H1 (cell line): ENCODE measurements at places on chromosomes 2 and 18.

DNA sequence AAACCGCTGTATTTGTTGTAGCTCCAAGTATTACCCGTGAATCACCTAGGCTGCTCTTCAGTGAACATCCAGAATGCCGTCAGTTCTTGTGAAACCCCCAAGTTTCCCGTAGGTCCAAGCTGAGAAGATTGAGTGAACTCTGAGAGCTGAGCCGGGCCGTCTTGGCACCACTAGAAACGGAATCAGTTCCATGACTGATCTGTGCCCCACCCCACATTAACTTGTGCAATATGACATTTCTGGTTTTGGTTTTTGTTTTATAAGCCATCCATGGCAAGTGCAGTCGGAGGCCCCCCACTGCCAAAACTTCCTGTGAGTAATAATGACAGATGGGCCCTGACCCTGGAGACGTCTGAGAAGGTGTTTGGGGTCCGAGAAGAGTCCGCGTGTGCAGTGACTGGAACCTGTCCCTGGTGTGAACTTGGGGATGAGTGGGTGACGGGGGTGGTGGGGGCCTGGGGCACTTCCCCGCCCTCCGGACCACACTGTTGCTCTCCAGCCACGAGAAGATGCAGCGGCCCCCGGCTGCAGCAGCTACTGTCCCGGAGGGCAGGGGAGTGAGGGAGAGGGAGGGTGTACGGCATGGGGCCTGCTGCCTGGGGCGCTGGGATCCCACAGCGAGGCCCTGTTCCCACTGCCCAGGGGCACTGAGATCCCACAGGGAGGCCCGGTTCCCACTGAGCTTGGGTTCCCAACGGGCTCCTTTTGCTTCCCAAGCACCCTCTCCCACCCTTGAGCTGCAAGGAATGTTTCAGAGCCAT, 26.5 kb downstream of the NFATC1 start:
- no peaks in the 10 kb centered on the region for H3K4me1 ChIP-seq
- no peak overlapping the region for H3K4me3 ChIP-seq
- H3K36me3 ChIP-seq, result no peaks in the 10 kb centered on the region
- no peak for DNase-seq

- H3K4me1 ChIP-seq, result no peaks in the 10 kb centered on the region
- no peak overlapping the region for H3K4me3 ChIP-seq
- no peaks in the 10 kb centered on the region for H3K27me3 ChIP-seq
- H3K36me3 ChIP-seq, result no peaks in the 10 kb centered on the region
- no peak for DNase-seq
Measured at GRCh38 chr2:86372641-86373502, 35.4 kb upstream of the REEP1 start.

DNA sequence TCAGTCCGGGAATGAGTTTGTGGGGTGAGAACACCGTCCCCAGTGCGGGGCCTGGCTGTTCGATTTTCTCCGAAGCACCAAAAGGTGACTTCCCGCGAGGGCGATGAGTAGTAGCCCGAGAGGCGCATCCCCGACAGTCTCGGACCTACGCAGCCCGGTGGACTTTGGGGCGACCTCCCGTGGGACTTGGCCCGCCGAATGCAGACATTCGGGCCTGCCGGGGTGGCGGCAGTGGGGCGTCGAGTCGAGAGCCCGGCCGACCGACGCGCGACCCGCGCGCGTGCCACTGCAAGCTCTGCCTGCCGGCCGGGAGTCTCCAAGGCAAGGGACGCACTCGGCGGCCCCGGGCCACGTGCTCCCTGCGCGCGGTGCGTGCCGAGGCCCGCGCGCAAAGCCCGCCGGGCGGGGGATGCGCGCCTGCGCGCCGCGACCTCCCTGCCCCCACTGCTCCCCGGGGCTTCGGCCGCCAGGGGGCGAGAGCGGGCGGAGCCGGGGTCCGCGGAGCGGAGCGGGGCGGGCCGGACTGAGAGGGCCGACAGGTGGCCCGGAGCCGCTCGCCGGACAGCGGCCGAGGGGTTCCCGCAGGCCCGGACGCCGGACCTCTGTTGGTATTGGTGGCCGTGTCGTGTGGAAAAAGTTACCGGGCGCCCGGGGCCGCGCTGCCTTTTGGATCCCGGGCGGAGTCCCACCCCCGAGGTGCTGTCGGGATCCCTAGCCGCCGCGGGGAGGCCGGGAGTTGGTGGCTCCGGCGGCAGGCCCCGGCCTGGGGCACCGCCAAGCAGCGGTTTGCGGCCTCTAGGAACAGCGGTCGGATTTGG, 1.9 kb downstream of the PTMA start:
- H3K4me1 ChIP-seq, result peaks cover 17% of the 10 kb centered on the region
- DNase-seq, result no peak
- peak overlapping the region; percentile 94 for H3K27ac ChIP-seq

DNA sequence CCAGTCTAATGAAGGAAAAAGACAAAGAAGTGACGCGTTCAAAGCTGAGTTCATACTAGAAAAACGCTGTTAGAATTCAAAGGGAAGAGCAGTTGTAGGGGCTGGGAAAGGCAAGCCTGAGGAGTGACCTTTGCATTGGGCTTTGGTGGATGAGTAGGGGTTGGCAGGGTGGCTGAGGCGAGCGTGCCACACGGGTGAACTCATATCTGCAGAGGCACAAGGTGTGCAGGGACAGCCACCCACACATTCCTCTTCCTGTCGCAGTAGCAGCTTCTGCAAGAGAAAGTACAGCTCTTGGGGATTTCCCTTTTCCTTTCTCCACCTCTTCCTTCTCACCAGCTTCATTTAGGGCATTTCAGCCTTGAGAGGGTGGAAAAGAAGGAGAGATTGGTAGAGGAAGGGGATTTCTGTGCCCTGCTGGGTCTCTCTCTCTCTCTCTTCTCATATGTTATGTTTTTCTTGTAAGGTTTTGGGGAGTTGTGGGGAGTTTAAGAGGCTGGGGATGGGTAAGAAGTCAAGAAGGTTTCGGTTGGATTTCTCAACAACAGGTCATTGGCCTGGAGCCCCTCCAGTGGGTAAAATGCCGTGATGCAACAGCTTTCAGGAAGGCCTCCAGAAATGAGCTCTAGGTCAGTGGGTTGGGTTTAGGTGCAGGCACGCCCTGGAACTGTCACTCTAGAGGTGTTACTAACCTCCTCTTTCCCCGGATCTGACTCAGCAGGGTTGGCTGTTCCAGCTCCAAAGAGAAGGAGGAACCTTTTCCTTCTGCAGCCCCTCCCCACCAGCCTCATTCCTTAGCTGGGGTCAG, 40.1 kb downstream of the ODC1 start:
- no peaks in the 10 kb centered on the region for H3K4me1 ChIP-seq
- H3K27ac ChIP-seq, result no peak overlapping the region
- no peak for DNase-seq
- H3K4me3 ChIP-seq, result no peak overlapping the region

GRCh38 chr2:62458206-62458641, 47.8 kb downstream of the TMEM17 start:
- H3K36me3 ChIP-seq, result no peaks in the 10 kb centered on the region
- no peak overlapping the region for H3K27ac ChIP-seq
- H3K27me3 ChIP-seq, result no peaks in the 10 kb centered on the region; the same call in 1 of the 2 replicates
- no peak overlapping the region for H3K4me3 ChIP-seq
- no peak for DNase-seq

- DNase-seq, result no peak
- H3K36me3 ChIP-seq, result no peaks in the 10 kb centered on the region; the same call in 1 of the 2 replicates
- no peak overlapping the region for H3K27ac ChIP-seq
- H3K4me3 ChIP-seq, result no peak overlapping the region
- no peaks in the 10 kb centered on the region for H3K27me3 ChIP-seq
Measured at GRCh38 chr2:191376981-191377629, 131.9 kb downstream of the MYO1B start.

- no peak overlapping the region for H3K27ac ChIP-seq
- no peak overlapping the region for H3K4me3 ChIP-seq
- H3K27me3 ChIP-seq, result no peaks in the 10 kb centered on the region
- DNase-seq, result no peak
- no peaks in the 10 kb centered on the region for H3K36me3 ChIP-seq
Measured at GRCh38 chr2:220916931-220917330, 655.2 kb downstream of the EPHA4 start.

DNA sequence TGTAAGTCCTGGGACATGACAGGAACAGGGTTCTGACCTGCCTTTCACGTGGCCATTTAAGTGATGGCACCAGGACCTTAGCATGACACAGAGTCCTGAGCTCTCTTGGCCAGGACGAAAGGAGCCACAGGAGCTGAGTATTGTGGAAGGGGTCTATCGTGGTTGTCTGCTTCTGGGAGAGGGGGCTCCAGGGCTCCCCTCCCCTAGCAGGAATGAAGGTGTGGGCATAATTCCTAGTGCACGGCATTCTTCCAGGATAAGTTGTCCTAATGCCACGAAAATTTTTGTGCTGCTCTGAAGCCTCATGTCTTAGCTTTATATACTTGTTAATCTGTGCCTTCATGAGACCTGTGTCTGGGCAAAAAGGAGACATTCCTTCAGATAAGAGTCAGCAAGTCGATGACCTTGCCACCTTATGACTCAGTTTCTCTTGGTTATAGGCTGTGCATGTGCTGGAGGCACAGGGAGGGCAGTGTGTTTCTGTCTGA, 17.1 kb downstream of the GATA6 start:
- no peak overlapping the region for H3K27ac ChIP-seq
- no peak for DNase-seq
- peaks cover 2% of the 10 kb centered on the region for H3K27me3 ChIP-seq
- H3K4me3 ChIP-seq, result no peak overlapping the region
- H3K4me1 ChIP-seq, result no peaks in the 10 kb centered on the region

DNA sequence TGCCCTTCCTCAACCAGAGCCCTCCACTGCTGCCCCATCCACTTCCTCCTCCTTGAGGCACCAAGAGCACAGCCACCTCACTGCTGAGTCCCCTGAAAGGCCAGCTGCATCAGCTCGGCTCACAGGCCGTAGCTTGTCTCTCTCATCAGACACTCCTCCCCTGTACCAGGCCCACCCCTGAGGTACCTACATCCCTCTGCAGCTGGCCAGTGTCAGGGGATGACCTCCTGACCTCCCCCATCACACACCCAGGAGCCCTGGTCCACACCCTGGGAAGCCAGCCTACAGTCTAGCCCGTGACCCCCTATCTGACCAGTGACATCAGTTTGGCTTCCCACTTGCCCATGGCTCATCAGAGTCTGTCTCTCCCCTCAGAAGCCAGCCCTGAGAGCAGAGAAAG, 205.6 kb downstream of the TNS1 start:
- H3K4me3 ChIP-seq, result no peak overlapping the region
- no peaks in the 10 kb centered on the region for H3K36me3 ChIP-seq
- no peak overlapping the region for H3K27ac ChIP-seq
- no peak for DNase-seq
- H3K4me1 ChIP-seq, result no peaks in the 10 kb centered on the region

DNA sequence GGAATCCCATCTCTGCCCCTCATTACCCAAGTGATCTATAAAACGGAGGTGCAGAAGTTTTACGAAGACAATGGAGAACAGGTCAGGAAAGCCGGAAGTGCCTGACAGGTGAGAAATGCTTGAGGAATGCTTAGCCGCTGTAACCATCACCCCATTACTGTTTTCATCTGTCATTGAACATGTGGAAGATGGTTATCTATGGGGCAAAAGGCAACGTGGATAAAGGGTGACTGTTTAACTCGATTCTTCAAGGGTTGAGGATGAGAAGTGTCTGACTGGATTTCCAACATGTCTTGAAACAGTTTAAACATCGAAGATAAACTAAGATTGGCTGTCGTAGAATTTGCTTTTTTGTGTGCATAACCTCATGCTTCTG, 17.3 kb downstream of the HK2 start:
- no peaks in the 10 kb centered on the region for H3K27me3 ChIP-seq
- no peak overlapping the region for H3K4me3 ChIP-seq
- peaks cover 24% of the 10 kb centered on the region for H3K4me1 ChIP-seq
- peaks cover 14% of the 10 kb centered on the region for H3K36me3 ChIP-seq

- H3K4me1 ChIP-seq, result no peaks in the 10 kb centered on the region
- H3K4me3 ChIP-seq, result no peak overlapping the region
- no peaks in the 10 kb centered on the region for H3K27me3 ChIP-seq
- DNase-seq, result no peak
Measured at GRCh38 chr2:190303647-190304046, 16.0 kb downstream of the HIBCH start.

DNA sequence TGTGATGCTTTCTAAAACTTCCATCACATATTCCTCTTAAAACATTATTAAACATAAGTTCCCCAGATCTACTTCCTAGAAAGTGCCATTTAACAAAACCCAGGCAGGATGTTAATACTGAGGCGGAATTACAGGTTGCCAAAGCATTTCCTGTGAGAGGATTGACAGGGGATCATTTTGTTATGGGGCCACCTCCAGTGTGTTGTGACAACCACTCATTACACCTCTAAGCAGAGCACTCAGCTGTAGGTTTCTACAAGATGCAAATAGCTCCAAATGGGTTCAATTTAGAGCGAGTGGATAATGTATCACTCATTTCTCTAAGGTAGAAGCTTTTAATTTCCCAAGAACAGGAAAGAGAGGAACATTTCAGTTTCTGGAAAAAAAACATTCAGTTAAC, 1429.5 kb upstream of the ACVR2A start:
- H3K27ac ChIP-seq, result no peak overlapping the region
- DNase-seq, result no peak
- H3K4me3 ChIP-seq, result no peak overlapping the region
- no peaks in the 10 kb centered on the region for H3K27me3 ChIP-seq

- no peak overlapping the region for H3K4me3 ChIP-seq
- H3K27ac ChIP-seq, result no peak overlapping the region
- H3K27me3 ChIP-seq, result no peaks in the 10 kb centered on the region
- DNase-seq, result peak; percentile 86
Measured at GRCh38 chr2:105545730-105546627, 147.1 kb upstream of the FHL2 start.

DNA sequence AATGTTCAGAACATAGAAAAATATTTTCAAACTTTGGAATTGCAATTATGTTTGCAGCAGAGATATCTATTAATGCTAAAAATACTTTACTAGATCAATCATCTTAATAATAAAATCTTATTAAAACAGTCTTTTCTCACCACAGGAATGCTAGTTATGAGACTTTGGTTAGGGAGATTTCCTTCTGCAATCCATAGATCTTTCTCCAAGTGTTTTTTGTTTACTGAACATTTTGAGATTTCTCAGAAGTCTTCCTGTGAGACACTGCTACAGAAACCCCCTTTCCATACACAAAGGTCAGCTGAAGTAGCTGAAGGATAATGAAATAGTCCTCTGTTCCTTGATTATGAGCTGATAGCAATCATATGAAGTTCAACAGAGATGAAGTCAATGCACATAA, 59.4 kb upstream of the RAPH1 start:
- no peaks in the 10 kb centered on the region for H3K27me3 ChIP-seq
- no peak overlapping the region for H3K4me3 ChIP-seq
- H3K4me1 ChIP-seq, result no peaks in the 10 kb centered on the region
- no peak overlapping the region for H3K27ac ChIP-seq
- H3K36me3 ChIP-seq, result no peaks in the 10 kb centered on the region

- H3K4me1 ChIP-seq, result no peaks in the 10 kb centered on the region
- no peak overlapping the region for H3K27ac ChIP-seq
- H3K27me3 ChIP-seq, result no peaks in the 10 kb centered on the region
- peak; percentile 62 for DNase-seq
Measured at GRCh38 chr2:11022064-11022463, 110.3 kb downstream of the KCNF1 start.
